Activated T-helper 1 cell treated with anti-CD3 and anti-CD28 coated beads, Interleukin-12 subunit alpha, Interleukin-12 subunit beta, Interleukin-2, Interleukin-4 antibody, amounts not matched to agents 30 ng/mL and 10 ng/mL and 1 ng/mL, durations not matched to agents 14 hours and 24 hours and 36 hours (primary cell): ENCODE measurements at places on chromosomes 6 and 20.

GRCh38 chr6:72417759-72418158 is 204.1 kb upstream of the KCNQ5 start:
- no peak for DNase-seq

DNA sequence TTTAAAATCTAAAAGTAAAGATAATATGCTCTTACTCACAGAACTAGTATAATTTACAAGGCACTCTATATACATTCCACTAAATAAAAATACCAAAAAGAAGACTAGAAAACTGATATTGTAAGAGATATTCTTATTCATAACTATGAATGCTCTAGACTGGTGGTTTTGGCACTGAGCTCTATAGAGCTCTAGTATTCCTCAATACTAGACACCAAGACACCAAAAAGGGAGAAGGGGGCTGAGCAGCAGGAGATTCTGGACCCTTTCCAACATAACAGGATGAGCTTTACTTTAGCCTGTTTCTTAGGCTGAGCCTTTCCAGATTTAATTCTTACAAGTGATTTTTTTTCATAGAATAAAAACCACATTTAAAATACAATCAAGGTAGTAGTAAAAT is 173.6 kb downstream of the COL21A1 start:
- no peak for DNase-seq

DNA sequence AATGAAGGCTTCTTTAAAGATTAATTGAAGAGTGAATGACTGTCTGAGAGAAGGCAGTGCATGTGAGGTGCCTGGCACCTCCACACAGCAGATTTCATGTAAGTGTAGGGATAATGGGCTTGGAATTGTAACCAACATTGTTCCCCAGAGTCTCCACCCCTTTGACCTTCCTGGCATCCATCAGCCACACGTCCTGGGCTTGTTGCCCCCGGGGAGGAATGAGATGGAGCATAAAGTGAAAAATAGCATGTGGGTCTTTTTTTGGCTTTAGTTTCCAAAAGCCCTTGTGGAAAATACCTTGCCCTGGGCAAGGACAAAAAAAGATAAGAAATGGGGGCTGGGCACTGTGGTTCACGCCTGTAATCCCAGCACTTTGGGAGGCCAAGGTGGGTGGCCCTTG is 242.2 kb upstream of the ECI2 start:
- DNase-seq, result no peak

DNA sequence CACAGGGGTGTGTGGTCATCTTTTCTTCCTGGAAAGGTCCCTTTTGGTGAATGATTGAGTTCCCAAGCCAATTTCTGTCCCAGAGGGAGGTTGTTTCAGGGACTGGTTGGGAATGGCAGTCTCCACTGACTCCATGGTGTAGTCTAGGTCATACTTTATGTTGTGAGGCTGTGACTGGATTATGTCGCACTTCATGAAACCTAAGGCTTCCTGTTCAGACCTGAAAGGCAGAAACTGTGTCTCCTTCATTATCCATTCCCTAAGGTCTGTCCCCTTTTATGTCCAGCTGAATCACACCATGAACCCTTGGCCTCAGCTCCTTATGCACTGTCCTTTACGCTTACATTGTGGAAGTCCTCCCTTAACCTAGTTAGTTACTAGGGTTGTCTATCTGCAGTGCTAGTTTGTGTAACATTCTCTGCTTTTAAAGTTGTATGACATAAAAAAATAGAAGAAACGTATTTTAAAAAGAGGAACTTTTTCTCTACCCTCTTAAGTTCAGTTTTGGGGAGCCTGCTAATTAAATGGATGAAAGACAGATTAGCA is 191.3 kb downstream of the JARID2 start:
- no peak for DNase-seq

DNA sequence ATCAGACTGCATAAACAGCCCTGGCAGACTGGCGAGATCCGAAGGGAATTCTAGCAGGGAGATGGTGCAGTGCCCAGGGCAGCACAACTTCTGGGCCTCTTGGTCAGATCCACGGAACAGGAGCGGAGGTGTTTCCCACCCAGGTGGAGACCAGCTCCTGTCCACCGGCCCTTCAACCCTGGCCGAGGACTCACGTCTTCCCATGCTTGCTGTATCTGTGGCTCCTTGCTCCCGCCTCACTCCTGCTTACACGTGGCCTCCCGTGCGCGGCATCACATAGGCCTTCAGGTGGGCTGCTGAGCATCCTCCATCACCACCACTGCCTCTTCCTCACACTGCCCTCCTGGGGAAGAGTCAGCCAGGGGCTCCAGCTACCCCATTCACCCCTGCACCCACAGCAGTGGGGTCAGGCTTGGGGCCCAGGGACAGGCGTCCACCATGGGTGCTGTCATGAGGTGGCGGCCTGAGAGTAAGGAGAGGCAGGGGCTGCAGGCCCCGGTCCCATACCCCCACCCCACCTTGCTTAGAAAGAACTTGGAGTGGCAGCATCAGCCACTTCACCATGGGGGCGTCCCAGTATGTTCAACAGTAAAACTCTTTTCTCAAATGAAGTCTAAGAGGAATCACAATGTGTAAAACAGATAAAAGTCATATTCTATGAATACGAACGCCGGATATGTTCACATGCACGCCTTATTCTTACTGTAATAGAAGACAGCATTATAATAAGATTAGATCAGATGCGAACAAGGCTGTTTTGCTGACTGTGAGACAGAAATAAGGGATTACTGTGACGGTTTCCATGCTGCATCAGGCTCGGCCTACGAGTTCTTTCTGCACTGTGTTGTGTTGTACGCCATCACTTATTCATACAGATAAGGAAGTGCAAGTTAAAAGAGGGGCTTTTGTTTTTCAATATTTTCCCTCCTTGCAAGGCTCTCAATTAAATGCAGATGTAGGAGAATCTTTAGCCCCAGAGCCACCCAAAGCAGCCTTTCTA is 165.4 kb downstream of the GRM4 start:
- DNase-seq, result no peak

- no peak for DNase-seq
Measured at GRCh38 chr6:112013051-112013450, 40.9 kb upstream of the CCN6 start.

- no peak for DNase-seq
Measured at GRCh38 chr6:11769244-11769643, 9.4 kb downstream of the ADTRP start.
